ENCODE measurements at places on chromosomes 5 and 9. TPM values are rescaled to one million over a fixed set of nuclear protein-coding genes. Genes with fewer than 3 reads are reported as not detected.

GRCh38 chr5:109223531-109223930 is 186.2 kb downstream of the PJA2 start:
- no peak for DNase-seq
- no peaks in the 10 kb centered on the region for H3K4me1 ChIP-seq
- H3K36me3 ChIP-seq = no peaks in the 10 kb centered on the region
- no peak overlapping the region for H3K4me3 ChIP-seq
- no peaks in the 10 kb centered on the region for H3K27me3 ChIP-seq

GRCh38 chr5:140546851-140547507 is 483 bp upstream of the EIF4EBP3 start:
- H3K4me3 ChIP-seq = peak overlapping the region; percentile 49
- H3K27me3 ChIP-seq = no peaks in the 10 kb centered on the region
- DNase-seq = no peak
- H3K4me1 ChIP-seq = peaks cover 11% of the 10 kb centered on the region
- peaks cover 39% of the 10 kb centered on the region for H3K36me3 ChIP-seq

DNA sequence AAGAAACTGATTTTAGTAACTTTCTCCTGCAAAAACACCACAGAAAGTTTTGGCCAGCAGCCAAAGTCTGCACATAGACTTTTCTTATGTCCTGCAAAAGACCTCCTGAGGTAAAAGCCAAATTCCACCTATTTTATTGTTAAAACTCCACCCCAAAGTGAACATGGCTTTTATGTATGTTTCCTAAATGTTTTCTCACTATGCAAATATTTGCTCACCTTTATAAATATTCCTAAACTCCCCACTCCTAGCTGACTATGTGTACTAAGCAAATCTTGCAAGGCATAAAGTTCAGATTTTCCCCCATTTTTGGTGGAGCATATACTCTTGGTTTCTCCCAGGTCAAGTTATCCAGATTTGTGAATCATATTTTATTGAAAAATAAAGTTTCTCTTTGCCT is 446.2 kb downstream of the DNAH5 start:
- H3K27ac ChIP-seq = no peak overlapping the region
- no peak overlapping the region for H3K4me3 ChIP-seq
- no peaks in the 10 kb centered on the region for H3K36me3 ChIP-seq
- no peaks in the 10 kb centered on the region for H3K27me3 ChIP-seq

- H3K4me1 ChIP-seq = no peaks in the 10 kb centered on the region
- DNase-seq = peak; percentile 19
- H3K36me3 ChIP-seq = no peaks in the 10 kb centered on the region
- H3K27me3 ChIP-seq = no peaks in the 10 kb centered on the region
- H3K4me3 ChIP-seq = no peak overlapping the region
Measured at GRCh38 chr9:135533113-135533512, 11.9 kb downstream of the LCN1 start.

- no peaks in the 10 kb centered on the region for H3K4me1 ChIP-seq
- no peaks in the 10 kb centered on the region for H3K27me3 ChIP-seq
- no peak overlapping the region for H3K27ac ChIP-seq
- no peak for DNase-seq
- H3K36me3 ChIP-seq = no peaks in the 10 kb centered on the region
Measured at GRCh38 chr5:58294598-58295305, 165.1 kb downstream of the PLK2 start.

DNA sequence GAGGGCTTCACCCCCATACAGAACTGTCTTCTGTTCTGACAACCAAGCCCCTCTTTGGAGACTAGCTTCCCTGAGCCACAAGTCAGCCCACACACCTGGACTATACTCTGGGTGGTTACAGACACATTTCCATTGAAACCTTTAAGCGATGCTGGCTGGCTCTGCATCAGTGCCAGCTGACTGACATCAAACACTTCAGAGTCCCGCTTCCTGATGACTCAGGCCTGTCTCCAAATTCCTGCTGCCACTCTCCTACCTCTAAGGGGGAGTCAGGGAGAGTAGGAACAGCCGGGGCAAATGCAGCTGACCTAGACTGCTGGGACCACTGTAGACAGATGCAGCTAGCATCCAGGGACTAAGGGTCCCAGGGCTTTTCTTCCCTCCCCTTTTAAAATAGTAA is 59.4 kb downstream of the SIL1 start:
- H3K27ac ChIP-seq = no peak overlapping the region
- H3K27me3 ChIP-seq = no peaks in the 10 kb centered on the region
- no peak for DNase-seq
- H3K4me3 ChIP-seq = no peak overlapping the region

DNA sequence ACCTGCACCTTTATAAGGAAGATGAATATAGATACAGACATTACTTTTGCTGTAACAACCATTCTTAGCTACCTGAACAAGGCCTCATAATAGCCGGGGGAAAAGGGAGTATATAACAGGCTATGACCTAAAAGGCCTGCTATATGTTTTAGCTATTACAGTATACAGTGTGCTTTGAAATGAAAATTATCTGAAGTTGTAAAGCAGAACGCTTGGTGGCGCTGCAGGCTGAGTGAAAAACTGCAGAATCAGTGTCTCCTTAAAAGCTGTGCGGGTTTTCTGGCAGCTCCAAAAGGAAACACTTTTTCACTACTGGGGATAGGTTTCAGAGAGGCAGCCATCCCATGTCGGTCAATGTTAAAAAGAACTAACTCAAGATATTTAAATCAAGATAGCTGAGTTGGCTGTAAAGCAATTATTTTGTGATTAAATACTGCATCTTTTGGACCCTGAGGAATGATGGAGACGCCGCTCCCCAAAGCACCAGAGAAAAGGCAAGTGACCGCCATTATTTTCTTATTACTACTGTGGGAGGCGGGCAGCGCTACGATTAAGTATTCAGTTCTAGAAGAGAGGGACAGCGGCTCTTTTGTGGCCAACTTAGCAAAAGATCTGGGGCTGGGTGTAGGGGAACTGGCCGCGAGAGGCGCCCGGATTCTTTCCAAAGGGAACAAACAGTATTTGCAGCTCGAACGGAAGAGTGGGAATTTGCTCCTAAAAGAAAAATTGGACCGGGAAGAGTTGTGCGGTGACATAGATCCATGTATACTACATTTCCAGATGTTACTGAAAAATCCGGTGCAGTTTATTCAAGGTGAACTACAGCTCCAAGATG is 5.9 kb downstream of the PCDHB6 start:
- no peak overlapping the region for H3K4me3 ChIP-seq
- no peak for DNase-seq
- no peaks in the 10 kb centered on the region for H3K27me3 ChIP-seq
- no peaks in the 10 kb centered on the region for H3K36me3 ChIP-seq

DNA sequence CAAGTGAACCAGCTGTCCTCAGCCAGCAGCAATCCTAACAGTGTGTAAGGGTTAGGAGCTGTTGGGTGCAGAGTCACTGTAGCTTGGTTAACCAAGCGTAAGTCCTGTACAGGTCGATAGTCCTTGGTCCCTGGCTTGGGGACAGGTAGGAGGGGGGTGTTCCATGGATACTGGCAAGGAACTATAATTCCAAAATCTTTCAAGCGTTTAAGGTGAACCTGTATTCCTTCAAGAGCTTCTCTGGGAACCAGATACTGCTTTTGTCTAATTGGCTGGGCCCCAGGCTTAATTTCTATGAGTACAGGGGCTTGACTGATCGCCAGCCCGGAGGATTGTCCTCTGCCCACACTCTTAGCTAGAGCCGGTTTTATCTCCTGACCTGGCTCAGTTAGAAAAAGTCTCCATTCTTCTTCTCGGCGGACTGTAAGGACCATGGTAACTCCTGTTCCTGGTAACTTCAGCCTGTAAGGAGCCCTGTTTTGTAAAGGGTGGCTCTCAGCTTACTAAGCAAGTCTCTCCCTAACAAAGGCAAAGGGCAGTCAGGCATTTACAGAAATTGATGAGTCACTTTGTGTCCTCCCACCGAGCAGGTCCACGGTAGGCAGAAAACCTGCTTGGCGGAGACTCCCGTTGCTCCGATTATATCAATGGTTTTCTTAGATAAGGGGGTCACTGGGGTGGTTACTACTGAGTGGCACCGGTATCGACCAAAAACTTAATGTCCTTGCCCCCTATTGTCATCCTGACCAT is 6.0 kb upstream of the ZNF354C start:
- no peak for DNase-seq
- no peak overlapping the region for H3K27ac ChIP-seq
- no peak overlapping the region for H3K4me3 ChIP-seq

TMEM252 gene
- total RNA-seq = not detected

CRB2 gene
- total RNA-seq = 8.4 TPM

DNA sequence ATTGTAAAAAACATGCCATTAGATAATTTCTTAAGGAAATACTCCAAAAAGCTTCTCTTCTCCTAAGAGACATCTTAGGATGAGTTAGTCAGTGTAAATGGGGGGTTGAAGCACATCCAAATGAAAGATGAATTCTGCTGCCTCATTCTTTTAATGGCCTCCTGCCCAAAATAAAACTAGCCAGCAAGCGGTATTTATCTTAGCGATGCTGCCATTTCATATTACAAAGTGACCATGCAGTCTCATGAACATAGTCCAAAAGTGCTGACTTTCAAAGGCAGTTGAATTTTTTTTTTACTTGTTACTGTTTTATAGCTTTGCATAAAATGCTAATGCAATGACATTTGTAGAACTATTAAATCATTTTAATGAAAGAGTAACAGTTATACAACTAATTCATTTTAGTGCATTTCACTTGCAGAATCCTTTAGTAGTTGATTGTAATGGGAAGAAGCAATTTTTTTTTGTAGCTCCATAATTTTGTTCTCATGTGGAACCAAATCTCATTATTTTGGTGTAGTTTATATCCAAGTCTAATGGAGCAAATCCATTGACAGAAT is 151.5 kb downstream of the CAVIN4 start:
- no peaks in the 10 kb centered on the region for H3K4me1 ChIP-seq
- DNase-seq = no peak
- no peaks in the 10 kb centered on the region for H3K36me3 ChIP-seq
- no peaks in the 10 kb centered on the region for H3K27me3 ChIP-seq

DNA sequence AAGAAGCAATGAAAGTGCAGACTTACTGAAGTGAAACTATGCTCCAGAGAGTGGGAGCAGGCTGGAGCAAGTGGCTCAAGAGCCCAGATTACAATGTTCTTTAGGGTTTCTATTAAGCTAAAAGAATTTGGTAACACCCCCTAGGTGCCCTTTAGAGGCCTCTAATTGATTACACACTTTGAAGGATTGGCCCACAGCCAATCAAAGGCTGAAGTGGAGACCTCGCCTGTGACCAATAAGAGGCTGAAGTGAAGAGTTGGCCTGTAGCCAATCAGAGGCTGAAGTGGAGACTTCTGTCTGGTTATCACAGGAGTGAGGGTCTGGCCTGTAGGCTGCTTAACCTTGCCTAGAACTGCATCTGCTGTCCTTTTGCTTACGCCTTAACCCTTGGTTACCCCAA is 46.7 kb upstream of the SPATA31C2 start:
- no peaks in the 10 kb centered on the region for H3K27me3 ChIP-seq
- no peak for DNase-seq
- no peak overlapping the region for H3K27ac ChIP-seq
- H3K36me3 ChIP-seq = no peaks in the 10 kb centered on the region
- no peaks in the 10 kb centered on the region for H3K4me1 ChIP-seq

FOXD4 gene
- total RNA-seq = not detected

- H3K27me3 ChIP-seq = no peaks in the 10 kb centered on the region
- no peak for DNase-seq
- no peaks in the 10 kb centered on the region for H3K36me3 ChIP-seq
- H3K27ac ChIP-seq = no peak overlapping the region
Measured at GRCh38 chr9:93406371-93406770, 45.1 kb upstream of the FAM120A start.

- H3K27ac ChIP-seq = no peak overlapping the region
- no peak overlapping the region for H3K4me3 ChIP-seq
- no peaks in the 10 kb centered on the region for H3K27me3 ChIP-seq
- H3K36me3 ChIP-seq = no peaks in the 10 kb centered on the region
- no peak for DNase-seq
Measured at GRCh38 chr9:108205276-108205675, 650.5 kb downstream of the ACTL7B start.

- no peaks in the 10 kb centered on the region for H3K36me3 ChIP-seq
- no peak for DNase-seq
- H3K4me3 ChIP-seq = no peak overlapping the region
- no peak overlapping the region for H3K27ac ChIP-seq
- H3K27me3 ChIP-seq = no peaks in the 10 kb centered on the region
Measured at GRCh38 chr9:108473209-108474112, 382.3 kb downstream of the ACTL7B start.

DNA sequence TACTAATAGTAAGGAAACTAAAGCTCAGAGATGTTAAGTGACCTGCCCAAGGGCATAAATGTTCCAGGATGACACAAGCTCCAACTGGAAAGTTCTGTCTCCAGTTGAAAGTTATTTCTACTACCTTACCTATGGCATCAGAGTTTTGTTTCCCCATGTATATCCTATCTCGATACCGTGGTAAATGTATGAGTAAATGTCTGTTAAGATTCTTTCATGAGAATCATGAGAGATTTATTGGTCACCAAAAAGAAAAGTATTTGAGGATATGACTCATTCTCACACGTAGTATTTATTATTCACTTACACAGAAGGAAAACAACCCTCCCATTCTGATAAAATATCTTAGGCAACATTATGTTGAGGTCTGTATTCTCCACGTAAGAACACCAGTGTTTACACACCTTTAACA is 11.1 kb upstream of the SHOC1 start:
- H3K36me3 ChIP-seq = no peaks in the 10 kb centered on the region
- H3K4me3 ChIP-seq = no peak overlapping the region
- H3K4me1 ChIP-seq = no peaks in the 10 kb centered on the region
- no peak for DNase-seq
- H3K27me3 ChIP-seq = no peaks in the 10 kb centered on the region
- no peak overlapping the region for H3K27ac ChIP-seq
